ENCODE measurements at places on chromosomes 3 and 15.

DNA sequence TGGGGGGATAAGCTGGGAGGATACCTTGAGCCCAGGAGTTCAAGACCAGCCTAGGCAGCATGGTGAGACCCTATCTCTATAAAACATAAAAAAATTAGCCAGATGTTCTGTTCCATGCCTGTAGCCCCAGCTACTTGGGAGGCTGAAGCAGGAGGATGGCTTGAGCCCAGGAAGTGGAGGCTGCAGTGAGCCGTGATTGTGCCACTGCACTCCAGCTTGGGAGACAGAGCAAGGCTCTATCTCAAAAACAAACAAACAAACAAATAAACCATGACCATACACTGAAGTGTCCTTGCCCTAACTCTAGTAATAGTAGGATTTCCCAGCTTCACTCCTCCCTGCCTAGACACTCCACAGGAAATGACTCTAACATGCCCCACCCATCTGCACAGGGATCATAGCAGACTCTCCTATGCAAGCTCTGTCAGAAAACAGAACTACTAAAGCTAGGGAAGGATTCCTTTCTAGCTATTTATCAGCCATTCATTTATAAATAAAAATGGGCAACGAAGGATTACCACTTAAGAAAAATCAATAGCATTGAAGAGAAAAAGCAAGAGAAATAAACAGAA, 4.6 kb downstream of the ERICH6 start:
- H3K4me1 ChIP-seq = peaks cover 4% of the 10 kb centered on the region
- DNase-seq = no peak
- H3K36me3 ChIP-seq = no peaks in the 10 kb centered on the region
- no peak overlapping the region for H3K4me3 ChIP-seq
- no peak overlapping the region for H3K27ac ChIP-seq
- H3K27me3 ChIP-seq = no peaks in the 10 kb centered on the region

DNA sequence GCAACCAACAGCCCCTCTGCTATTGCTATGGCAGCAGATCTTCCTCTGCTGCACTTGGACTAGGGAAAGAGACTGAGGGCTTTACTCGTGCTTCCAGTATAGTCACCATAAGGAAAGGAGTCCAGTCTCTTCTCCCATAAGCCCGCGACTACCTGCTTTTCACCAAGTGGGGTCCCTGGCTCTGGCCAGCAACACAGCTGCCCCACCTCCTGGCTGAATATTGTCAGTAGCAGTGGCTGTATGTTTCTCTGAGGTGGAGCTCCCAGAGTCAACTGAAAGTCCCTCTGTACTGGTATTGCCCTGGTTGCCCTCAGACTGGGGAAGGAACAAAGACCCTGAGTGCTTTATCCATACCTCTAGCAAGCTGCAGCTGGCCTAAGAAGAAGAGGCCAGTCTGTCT, 719.6 kb downstream of the SQOR start:
- DNase-seq = no peak
- H3K4me3 ChIP-seq = no peak overlapping the region
- H3K27me3 ChIP-seq = no peaks in the 10 kb centered on the region

GRCh38 chr3:118544458-118544857, 490.2 kb downstream of the IGSF11 start:
- H3K4me1 ChIP-seq = no peaks in the 10 kb centered on the region
- DNase-seq = no peak
- peak overlapping the region; percentile 27 for H3K27ac ChIP-seq
- no peak overlapping the region for H3K4me3 ChIP-seq
- H3K27me3 ChIP-seq = no peaks in the 10 kb centered on the region
- H3K36me3 ChIP-seq = no peaks in the 10 kb centered on the region

DNA sequence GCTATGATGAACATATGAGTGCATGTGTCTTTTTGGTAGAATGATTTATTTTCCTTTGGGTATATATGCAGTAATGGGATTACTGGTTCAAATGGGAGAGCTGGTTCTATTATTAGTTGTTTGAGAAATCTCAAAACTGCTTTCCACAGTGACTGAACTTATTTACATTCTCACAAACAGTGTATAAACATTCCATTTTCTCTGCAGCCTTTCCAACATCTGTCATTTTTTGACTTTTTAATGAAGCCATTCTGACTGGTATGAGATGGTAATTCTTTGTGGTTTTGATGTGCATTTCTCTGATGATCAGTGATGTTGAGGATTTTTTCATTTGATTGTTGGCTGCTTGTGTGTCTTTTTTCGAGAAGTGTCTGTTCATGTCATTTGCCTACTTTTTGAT, 1124.2 kb downstream of the NAALADL2 start:
- H3K4me1 ChIP-seq = no peaks in the 10 kb centered on the region
- DNase-seq = no peak
- no peak overlapping the region for H3K27ac ChIP-seq
- no peaks in the 10 kb centered on the region for H3K27me3 ChIP-seq

DNA sequence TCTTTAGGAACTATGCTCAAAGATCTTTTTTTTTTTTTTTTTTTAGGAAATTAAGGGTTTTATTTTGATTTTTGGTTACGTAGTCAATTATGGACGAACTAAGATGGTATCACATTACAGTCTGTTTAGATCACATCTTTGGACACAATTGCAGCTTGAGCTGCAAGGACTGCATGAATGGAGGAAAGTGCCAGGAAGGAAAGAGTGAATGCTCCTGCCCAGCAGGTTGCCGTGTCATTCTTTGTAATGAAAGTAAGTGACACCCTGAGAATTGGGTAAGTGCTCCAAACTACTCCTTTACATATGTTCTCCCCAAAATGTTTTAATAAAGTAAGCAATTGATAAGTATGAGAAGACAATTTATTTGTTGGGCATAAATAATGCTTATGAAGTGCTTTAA, 716.5 kb upstream of the GOLIM4 start:
- no peaks in the 10 kb centered on the region for H3K36me3 ChIP-seq
- H3K4me3 ChIP-seq = no peak overlapping the region
- H3K27me3 ChIP-seq = no peaks in the 10 kb centered on the region
- H3K4me1 ChIP-seq = no peaks in the 10 kb centered on the region
- H3K27ac ChIP-seq = no peak overlapping the region
- no peak for DNase-seq

GRCh38 chr3:150748684-150749047, 14.3 kb downstream of the SIAH2 start:
- H3K4me3 ChIP-seq = no peak overlapping the region
- peak; percentile 61 for DNase-seq
- peaks cover 7% of the 10 kb centered on the region for H3K36me3 ChIP-seq
- no peak overlapping the region for H3K27ac ChIP-seq
- no peaks in the 10 kb centered on the region for H3K27me3 ChIP-seq

GRCh38 chr3:148756311-148756710, 58.6 kb downstream of the AGTR1 start:
- DNase-seq = no peak
- H3K36me3 ChIP-seq = no peaks in the 10 kb centered on the region
- H3K27ac ChIP-seq = no peak overlapping the region
- no peaks in the 10 kb centered on the region for H3K27me3 ChIP-seq
- no peak overlapping the region for H3K4me3 ChIP-seq
- H3K4me1 ChIP-seq = no peaks in the 10 kb centered on the region

Data from trophoblast cell (in vitro differentiated cells and primary cell).